ENCODE measurements at places on chromosomes 13 and 19. TPM values are rescaled to one million over a fixed set of nuclear protein-coding genes. Genes with fewer than 3 reads are reported as not detected.

Gene CNN1
- total RNA-seq = 0.98 TPM

Gene SSC5D
- total RNA-seq = 0.81 TPM

Gene ZNF726
- 0.63 TPM for total RNA-seq

Gene KIR2DL4
- not detected for total RNA-seq

Gene PRR22
- 3.0 TPM for total RNA-seq

Gene CPAMD8
- 1.3 TPM for total RNA-seq

Gene NLRP7
- total RNA-seq = not detected

Data from left lobe of liver (tissue), 2 donors.